ENCODE measurements at places on chromosomes 1 and 21.

GRCh38 chr1:12697397-12697796 lies 18.5 kb upstream of the AADACL3 start:
- peak; percentile 91 for DNase-seq

- DNase-seq: no peak
Observed at GRCh38 chr1:209443361-209443931, 140.1 kb upstream of the CAMK1G start.

DNA sequence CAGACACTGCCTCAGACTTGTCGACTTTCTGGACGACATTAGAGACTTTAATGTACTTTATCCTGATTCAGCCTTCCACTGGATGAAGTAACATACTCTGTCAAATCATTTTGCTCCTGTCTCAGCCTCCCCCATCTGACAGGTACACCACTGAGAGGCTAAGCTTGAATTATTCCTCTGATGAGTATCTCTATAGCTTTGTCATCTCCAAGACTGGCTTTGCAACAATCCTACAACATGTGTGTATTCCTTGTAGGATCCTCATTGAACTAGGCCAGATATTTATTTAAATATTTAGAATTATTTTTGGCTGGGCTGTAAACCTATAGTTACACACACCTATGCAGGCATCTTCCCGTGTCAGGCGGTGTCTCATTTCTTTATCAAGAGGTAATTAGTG lies 1.1 kb upstream of the TRIM58 start:
- no peak for DNase-seq

GRCh38 chr1:42936309-42937078 lies 22.2 kb downstream of the SLC2A1 start:
- DNase-seq: peak; percentile 88

GRCh38 chr21:14545906-14546480 lies at the start of gene SAMSN1:
SAMSN1 (minus strand) TSS chr21:14546315; CDS start chr21:14546261, 54 bp downstream.
- DNase-seq: no peak

- DNase-seq: peak; percentile 72
Observed at GRCh38 chr1:200359610-200360163, 50.1 kb downstream of the ZNF281 start.

DNA sequence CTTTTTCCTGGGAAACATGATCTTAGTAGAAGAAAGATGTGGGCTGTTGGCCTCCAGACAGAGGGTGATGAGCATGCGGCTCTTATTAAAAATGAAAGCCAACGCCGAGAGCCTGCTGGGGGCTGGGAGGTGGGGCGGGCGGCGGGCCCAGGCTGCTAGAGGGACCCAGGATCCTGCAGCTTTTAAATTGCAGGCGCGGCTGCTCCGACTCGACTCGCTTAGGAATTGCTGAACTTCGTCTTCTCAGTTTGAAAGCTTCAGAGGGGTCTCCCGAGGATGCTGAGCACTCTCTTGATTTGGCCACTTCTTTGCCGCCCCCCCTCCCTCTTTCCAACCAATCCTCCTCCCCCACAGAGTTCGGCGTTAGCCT lies 1.2 kb downstream of the AGPAT3 start:
- DNase-seq: peak; percentile 60

- DNase-seq: peak; percentile 60
Observed at GRCh38 chr1:247390116-247390791, 25.7 kb upstream of the NLRP3 start.

DNA sequence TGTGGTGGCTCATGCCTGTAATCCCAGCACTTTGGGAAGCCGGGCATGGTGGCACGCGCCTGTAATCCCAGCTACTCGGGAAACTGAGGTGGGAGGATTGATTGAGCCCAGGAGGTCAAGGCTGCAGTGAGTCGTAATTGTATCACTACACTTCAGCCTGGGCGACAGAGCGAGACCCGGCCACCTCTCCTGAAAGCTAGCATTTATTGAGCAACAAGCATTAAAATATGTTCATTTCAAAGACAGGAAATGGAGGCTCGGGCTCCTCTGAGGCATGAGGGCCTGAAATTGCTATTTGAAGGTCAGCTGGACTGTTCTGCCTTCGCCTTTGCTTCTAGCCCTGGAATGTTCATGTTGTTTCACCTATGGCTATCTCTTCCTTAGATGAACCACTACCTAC lies 34.5 kb downstream of the SPATA21 start:
- no peak for DNase-seq

- DNase-seq: no peak
Observed at GRCh38 chr1:9907441-9907840, 2.6 kb downstream of the CTNNBIP1 start.

- DNase-seq: no peak
Observed at GRCh38 chr1:17470021-17470799, 30.7 kb upstream of the RCC2 start.

DNA sequence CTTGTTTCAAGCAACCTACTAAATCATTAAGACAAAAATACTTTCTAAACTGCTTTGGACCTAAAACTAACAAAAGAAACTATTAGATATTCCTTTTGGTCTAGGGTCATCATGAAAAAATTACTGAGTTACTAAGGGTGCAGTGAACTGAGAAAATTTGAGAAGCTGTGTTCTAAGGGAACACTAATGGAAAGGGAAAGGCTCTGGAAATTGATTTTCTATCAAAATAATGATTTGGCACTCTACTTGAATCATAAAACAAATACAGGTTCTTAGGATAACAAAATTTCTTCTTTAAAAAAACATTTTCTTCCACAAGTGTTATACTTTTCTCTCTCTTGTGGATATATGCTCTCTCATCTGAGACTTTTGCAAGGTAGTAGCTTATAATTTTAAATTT lies 213.5 kb downstream of the DNAH14 start:
- DNase-seq: no peak

GRCh38 chr21:46091631-46092025 lies 6.3 kb upstream of the COL6A2 start:
- no peak for DNase-seq

- DNase-seq: peak; percentile 52
Observed at GRCh38 chr1:200304171-200304570, 105.7 kb downstream of the ZNF281 start.

GRCh38 chr1:88134983-88135921 lies 548.8 kb upstream of the PKN2 start:
- DNase-seq: no peak

- DNase-seq: no peak
Observed at GRCh38 chr1:32465578-32465933, 684 bp downstream of the ZBTB8B start.

GRCh38 chr1:224173523-224173922 lies 9.5 kb upstream of the DEGS1 start:
- DNase-seq: no peak

- DNase-seq: no peak
Observed at GRCh38 chr1:92544756-92545165, 58.0 kb upstream of the GFI1 start.

GRCh38 chr1:103779932-103780331 lies 30.2 kb downstream of the AMY1C start:
- no peak for DNase-seq

GRCh38 chr1:107820801-107821200 lies 144.2 kb downstream of the VAV3 start:
- no peak for DNase-seq

DNA sequence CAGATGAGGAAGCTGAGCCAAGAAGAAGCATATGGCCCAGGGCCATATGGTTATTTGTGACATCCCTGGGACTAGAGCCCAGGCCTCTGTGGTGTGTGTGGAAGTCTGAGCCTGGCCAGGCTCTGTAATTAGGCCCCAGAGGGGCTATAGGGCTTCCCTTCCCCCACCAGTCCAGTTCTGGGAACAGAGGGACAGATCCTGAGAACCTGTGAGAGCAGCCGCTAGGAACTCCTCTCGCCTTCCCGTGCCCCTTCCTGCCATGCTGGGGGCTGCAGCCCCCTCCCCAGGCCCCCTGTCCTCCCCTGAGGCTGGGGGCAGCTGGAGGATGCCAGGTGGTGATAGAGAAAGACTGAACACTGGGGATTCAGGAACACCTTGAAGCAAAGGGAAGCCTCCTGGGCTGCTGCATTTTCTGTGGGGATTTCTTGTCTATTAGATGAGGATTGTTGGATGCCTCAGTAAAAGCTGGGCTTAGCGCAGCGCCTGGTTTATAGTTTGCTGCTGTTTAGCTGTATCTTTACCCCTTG lies 33.3 kb downstream of the COQ8A start:
- DNase-seq: peak; percentile 43

DNA sequence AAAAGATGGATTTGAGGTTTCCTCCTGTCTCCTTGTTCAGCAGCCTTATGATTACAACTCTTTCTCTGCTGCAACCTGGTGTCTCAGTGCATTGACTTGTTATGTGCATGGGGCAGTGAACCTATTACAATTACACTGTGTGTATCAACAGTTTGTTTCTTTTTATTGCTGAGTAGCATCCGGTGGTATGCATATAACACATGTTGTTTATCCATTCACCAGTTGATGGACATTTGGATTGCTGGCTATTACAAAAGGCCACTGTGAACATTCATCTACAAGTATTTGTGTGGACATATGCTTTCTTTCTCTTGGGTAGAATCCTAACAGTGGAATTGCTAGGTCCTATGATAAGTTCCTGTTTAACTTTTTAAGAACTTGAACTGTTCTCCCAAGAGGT lies 65.9 kb downstream of the FMO4 start:
- DNase-seq: no peak

- peak; percentile 54 for DNase-seq
Observed at GRCh38 chr1:50873458-50874187, 86.4 kb downstream of the FAF1 start.

DNA sequence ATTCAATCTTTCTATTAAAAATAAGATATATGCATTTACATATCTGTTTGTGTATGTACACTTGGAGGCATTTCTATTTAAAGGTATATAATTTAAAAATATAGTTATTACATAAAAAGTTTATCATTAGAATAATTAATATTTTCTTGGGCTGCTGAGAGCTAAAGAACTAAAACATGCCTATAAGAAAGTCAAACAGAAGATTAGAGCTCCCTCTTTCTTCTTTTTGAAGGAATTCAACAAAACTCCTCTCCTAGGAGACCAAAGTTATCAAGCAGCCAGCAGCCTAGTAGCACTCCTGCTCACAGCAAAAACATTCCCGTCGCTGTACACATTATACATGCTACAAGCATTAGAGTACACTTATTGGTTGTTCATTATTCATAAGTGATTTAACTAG lies 216.4 kb downstream of the VAV3 start:
- peak; percentile 48 for DNase-seq

DNA sequence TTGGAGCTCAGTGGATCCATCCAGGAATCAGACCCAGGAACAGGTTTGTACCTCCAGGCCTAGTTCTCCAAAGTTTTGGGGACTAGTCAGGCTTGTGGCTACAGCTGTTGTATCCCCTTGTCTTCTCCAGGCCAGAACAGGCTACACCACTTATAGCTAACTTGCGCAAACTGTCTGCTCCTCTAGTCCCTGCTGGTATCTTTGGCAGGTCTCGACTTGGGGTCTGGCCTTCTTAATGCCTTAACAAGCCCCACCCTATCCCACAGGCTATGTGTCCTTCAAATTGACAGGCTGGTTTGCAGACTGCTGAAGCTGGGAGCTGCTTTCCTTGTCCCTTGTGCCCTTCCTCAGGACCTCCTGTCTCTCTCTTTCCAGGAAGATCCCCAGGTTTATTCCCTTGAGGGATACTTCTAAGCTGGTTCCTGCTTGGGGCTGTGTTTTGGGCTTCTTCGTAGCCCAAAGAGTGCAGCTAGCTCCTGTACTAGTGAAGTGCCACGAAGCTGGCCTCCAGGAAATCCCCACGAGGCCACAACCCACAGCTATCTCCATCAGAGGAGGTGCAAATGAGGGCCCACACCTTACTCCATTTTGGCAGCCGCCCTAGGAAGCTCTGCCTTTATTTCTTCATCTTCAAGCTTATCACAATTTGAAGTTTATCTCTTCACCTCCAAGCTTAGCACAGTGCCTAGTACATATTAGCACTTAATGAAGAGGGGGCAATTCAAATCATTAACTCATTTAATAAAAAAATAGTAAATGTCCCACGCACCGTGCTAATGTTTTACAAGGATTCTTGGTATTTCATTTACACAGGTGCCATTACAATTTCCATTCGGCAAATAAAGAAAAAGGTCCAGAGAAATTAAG lies 683 bp upstream of the DMAP1 start:
- no peak for DNase-seq

DNA sequence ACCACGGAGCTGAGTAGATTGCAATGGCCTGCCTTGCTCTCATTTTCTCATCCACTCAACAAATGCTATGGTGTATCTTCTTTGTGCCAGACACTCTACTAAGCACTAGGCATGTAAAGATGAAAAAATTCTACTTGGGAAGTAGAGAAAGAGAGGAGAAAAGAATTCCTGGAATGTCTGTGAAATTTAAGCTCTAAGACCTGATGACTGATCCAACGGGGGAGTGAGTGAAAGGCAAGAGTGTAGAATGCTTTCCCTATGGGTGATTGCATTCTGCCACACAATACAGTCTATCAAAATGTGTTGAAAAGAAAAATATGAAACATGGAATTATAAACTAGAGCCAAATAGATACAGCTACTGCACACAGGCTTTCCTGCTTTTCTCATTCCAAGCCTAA lies 82.3 kb downstream of the CYYR1 start:
- DNase-seq: peak; percentile 70
